ENCODE measurements at places on chromosomes 11 and 22. TPM values are rescaled to one million over a fixed set of nuclear protein-coding genes. Genes with fewer than 3 reads are reported as not detected.

DMC1 gene
- 5.0 TPM for total RNA-seq

TSSK2 gene
- not detected for total RNA-seq

MAP6 gene
- total RNA-seq: 1.4 TPM

B4GALNT4 gene
- 14.0 TPM for total RNA-seq

PNPLA3 gene
- 0.65 TPM for total RNA-seq

GAL gene
- 22.9 TPM for total RNA-seq

MFRP gene
- total RNA-seq: not detected

IGLL1 gene
- total RNA-seq: not detected

C22orf23 gene
- total RNA-seq: 0.23 TPM

MIOX gene
- not detected for total RNA-seq

RTN4RL2 gene
- total RNA-seq: 90.3 TPM

RTN4R gene
- 15.5 TPM for total RNA-seq

LRRC10B gene
- total RNA-seq: 0.21 TPM

VSIG2 gene
- 0.08 TPM for total RNA-seq

POU2AF1 gene
- not detected for total RNA-seq

OR10V1 gene
- total RNA-seq: not detected

CBY1 gene
- total RNA-seq: 14.8 TPM

IFITM10 gene
- total RNA-seq: 1.4 TPM

RIMBP3B gene
- total RNA-seq: 0.29 TPM

ZP1 gene
- total RNA-seq: 0.10 TPM

CNIH2 gene
- total RNA-seq: 2.1 TPM

OMP gene
- not detected for total RNA-seq

GGTLC2 gene
- total RNA-seq: not detected

JAML gene
- not detected for total RNA-seq

CDKN1C gene
- 10.0 TPM for total RNA-seq

CHST1 gene
- 0.95 TPM for total RNA-seq

BLID gene
- not detected for total RNA-seq

RASGRP2 gene
- total RNA-seq: 2.0 TPM

CNGA4 gene
- total RNA-seq: 0.03 TPM

CD82 gene
- total RNA-seq: 4.2 TPM

EXT2 gene
- 63.3 TPM for total RNA-seq

EIF1AD gene
- total RNA-seq: 39.8 TPM

MAJIN gene
- total RNA-seq: not detected

C11orf42 gene
- total RNA-seq: not detected

ZNF280A gene
- 3.0 TPM for total RNA-seq

RFPL1 gene
- total RNA-seq: not detected

MMP1 gene
- 0.71 TPM for total RNA-seq

C11orf65 gene
- 0.19 TPM for total RNA-seq

KCTD17 gene
- total RNA-seq: 25.9 TPM

TMEM151A gene
- total RNA-seq: 4.1 TPM

OR51A2 gene
- total RNA-seq: not detected

OR8A1 gene
- total RNA-seq: not detected

All from A549 treated with AZD2906 at 1 μM for 4 hours (cell line).